Smooth muscle cell of the brain vasculature (primary cell): ENCODE measurements at places on chromosomes 7 and 10.

GRCh38 chr7:19442016-19442785, 266.6 kb downstream of the POLR1F start:
- DNase-seq: peak; percentile 57

DNA sequence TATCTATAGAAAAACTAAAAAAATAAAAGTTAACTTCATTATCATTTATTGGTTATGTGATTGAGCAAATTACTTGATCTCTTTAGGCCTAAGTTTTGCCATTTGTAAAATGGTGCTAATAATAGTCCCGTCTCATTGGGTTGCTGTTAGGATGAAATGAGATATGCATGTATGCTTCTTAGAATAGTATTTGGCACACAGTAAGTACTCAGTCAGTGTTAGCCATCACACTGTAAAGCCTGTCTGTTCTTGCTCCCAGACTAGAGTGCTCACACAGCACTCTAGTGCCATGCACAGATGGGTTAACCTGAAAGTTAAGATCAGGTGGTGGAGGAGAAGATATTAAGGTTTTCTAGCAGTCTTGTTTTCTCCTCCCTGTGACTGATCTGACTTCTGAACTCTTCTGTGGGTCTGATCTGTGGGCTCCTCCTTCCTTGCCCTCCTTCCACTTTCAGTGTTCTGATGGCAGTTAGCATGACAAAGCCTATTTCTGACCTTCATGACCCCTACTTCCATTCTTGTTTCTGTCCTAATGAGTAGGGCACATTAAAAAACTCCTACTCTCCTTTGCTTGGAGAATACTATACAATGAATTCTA, 167.5 kb downstream of the RNLS start:
- DNase-seq: no peak

DNA sequence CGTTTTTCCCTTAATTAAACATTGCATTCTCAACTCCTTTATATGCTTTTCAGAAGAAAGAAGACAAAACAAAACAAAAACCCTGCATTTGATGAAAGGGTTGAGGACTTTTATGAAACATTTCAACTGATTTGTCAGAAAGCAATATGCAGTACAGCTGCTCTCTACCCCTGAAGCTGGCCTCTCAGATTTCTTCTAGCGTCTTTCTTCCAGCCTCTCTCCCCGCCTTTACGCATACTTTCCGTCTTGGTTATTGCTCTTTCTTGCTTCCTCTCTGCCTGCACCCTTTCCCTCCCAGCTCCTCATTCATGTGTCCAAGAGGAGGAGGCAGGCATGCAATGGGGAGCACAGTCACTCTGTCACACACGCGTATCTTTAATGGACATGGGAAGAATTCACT, 91.0 kb upstream of the COL1A2 start:
- no peak for DNase-seq

DNA sequence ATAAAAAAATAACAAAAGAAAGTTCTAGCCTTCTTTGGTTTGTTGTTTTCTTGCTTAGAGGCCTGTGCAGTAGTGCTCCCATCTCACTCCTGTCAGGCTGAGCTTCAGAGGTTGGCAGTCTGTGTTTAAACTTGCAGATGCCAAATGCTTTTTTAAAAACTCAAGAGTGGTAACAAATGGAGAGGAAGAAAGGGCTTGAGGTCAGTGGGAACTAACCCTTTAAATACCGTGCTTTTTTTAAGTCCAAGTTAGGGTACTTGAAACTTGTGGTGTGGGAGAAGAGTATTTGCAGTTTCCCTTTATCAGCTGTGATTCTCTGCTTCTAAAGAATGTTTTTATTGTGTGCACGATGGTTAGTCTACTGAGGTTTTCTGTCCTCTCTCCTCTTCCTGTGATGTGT, 29.4 kb downstream of the ZRANB1 start:
- no peak for DNase-seq

- DNase-seq: no peak
Measured at GRCh38 chr7:149257146-149257545, 4.8 kb upstream of the ZNF783 start.

DNA sequence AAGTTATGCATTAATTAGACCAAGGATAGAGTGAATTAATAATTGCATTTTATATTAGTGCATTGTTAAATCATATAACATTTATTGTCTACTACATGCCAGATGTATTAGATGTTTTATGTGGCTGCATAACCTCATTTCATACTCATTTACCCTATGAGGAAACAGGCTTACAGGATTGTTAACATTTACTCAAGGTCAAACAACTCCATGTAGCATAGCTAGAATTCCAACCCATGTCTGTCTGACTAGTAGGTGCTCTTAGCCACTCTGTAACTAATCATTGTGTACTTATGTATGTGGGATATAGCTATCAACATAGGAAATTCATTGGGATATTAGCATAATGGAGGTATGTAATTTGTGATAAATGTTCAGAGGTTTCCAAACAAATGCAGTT, 46.3 kb downstream of the PHYHIPL start:
- DNase-seq: no peak

DNA sequence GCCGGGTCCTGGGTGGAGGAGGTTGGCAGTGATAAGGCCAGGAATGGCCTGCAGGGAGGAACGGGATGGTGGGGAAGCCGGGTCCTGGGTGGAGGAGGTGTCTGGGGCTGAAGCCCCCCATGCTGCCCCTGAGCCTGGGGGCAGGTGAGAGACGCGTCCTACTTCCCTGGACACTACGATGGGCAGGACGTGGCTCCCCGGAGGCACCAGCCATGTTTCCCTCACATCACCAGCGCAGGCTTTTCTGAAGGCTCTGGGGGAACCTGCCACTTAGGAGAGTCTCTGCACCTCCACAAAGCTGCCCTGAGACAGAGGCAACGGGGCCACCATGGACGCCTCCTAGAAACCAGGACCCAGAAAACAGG, 324.8 kb downstream of the DNAJB6 start:
- no peak for DNase-seq

DNA sequence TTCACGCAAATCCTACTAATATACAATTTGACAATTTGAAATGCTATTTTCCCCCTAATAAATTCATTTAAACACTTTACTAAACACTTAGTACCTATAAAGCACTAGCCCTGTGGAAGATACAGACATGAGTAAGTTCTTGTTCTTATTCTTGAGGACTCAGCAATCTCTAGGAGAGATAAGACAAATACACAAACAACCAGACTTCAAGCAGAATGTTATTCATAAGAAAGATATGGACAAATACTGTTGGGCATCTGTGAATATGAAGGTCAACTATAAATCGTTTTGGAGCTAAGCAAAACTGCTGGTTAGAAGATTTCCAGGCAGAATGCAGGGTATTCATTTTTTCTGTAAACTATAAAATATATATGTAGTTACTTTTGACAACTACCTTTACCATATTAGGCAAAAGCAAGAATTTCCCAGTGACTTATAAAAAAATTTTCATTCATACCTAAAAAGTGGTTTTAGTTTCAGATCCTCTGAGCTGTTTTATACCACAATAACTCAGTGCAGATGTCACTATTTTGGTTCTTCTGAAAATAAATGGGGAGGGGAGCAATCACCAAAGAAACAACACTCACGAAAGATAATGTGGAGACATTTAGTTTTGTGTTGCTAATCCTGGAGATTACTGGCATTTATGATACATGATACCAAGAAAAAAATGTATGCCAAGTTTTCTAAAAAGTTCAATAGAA, 3.8 kb downstream of the VPS41 start:
- no peak for DNase-seq

GRCh38 chr10:13347043-13347499, 1.0 kb downstream of the SEPHS1 start:
- DNase-seq: no peak

DNA sequence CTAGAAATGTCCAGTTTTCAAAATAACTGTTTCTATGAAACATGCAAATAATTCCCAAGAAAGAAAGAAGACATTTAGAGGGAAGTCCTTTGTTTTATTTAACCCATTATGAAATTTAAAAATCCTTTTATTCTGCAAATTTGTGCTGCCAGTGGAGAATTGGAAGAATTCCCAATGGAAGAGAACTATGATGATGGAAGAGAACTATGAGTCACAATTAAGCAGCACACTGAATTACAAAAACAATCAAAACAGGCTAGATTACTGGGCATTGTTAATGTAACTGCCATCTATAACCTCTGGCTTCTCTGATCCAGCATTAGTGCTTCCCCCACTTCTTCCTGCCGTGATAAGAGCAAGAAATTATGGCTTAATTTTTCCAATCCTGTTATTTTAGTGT, 126.2 kb upstream of the FEZF1 start:
- no peak for DNase-seq

DNA sequence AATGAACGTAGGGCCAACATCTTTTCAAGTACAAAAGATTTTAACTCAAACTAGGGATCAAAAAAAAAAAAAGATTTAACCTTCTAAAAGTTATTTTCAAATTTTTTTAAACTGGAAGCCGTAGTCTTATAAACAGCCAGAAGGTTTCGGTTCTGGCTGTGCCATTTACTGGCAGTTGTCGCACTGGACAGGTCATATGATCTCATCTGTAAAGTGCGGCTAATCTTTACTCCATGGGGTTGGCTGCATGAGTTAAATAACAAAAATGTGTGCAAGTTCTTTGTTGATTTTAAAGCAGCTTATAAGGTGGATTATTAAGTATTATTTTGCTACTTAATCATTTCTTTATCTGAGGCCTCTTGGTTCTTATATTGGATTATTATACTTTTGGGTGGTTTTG, 36.6 kb downstream of the TRUB1 start:
- DNase-seq: no peak

- DNase-seq: no peak
Measured at GRCh38 chr7:50477640-50478039, 27.5 kb upstream of the FIGNL1 start.

- no peak for DNase-seq
Measured at GRCh38 chr10:113037218-113037617, 87.2 kb downstream of the TCF7L2 start.

DNA sequence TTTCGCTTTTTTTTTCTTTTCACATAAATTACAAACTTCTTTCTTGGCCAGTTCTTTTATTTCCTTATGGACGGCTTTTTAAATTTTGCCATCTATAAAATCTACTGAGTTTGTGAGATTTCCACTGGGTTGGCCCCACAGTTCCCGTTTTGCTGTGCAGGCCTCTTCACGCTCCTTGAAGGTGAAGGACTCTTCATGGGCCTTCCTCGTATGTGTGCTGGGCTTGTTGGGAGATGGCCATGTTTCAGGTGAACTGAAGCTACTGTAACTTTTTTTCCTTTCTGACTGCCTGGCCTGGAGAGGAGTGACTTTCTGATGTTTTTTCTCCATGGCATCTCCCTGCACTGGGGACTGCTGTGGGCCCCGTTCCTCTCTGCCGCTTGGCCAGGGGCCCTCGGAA, 262.4 kb downstream of the COBL start:
- no peak for DNase-seq

GRCh38 chr7:128259131-128260061, 18.3 kb downstream of the LEP start:
- DNase-seq: no peak

- DNase-seq: no peak
Measured at GRCh38 chr10:127035827-127036226, 130.6 kb downstream of the DOCK1 start.

GRCh38 chr10:88986549-88987242, 3.9 kb upstream of the FAS start:
- no peak for DNase-seq

DNA sequence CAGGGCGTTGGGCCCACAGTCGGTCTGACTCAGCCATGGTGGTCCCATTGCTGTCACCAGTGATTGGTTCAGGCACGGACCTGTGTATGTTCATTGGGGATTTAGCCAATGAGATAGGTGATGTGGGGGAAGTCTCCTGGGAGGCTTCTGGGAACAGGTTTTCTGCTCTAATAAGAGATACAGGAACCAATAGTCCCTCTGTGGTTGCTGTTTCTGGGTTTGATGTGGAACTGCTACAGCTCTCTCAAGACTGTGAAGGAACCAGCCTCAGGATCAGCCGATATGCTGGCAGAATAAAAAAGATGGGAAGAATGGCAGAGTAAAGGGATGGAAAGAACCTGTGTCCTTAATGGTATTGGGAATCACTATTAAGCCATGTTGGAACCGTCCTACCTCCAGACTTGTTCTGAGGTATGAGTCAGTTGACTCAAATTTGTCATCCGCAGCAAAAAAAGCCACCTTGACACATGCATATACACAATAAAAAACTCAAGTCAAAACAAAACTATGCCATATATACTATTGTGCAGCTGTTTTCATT, 70.6 kb downstream of the MCMBP start:
- DNase-seq: no peak

DNA sequence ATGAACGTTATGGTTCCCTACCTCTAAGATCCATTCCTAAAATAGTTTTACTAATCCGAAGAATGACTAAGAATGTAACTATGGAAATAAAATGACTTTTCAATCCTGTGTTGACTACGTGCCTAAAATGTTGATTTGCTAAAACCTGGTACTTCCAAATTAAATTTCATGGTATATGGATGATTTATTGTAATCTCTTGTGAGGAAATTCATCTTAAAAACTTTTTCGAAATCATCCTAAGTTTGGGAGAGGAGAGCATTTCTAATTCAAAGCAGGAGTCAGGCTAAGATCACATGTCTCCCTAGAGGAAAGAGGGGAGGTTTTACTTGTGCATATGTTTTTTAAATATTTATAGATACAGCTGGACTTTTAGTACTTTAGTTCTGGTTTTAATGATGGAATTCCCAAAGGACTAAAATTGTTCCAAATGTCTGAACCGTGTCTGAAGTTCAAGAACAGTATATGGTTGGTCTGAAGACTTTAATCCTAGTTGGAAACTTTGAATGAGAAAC, 483.9 kb downstream of the AUTS2 start:
- no peak for DNase-seq

- no peak for DNase-seq
Measured at GRCh38 chr10:11906714-11907113, 83.6 kb downstream of the PROSER2 start.
